ENCODE measurements at places on chromosomes 11 and 22.

DNA sequence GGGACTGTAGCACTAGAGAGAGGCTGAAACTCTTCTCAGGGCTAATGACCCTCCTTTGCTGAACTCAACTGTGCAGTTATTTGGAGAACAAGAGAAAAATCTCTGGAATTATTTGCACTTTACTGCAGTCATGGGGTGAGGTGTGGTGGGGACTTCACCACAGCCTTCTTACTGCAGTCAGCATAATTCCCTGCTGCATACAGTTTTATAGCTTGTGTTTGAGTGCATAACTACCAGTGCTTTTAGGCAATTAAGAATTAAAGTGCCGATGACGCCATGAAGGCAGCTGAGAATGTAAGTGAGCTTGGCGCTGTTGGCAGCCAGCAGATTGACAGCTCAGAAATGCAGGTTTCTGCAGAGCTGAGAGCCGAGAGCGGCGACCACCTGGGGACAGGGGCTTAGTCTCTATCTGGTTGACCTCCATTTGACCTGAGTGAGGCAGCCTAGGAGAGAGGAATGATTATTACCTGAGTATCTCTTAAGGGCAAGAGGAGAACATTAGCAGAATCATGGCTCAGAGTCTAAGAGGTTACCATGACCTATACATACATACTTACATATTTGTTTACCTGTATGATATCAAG lies 830.0 kb downstream of the NTM start:
- no peak for DNase-seq

DNA sequence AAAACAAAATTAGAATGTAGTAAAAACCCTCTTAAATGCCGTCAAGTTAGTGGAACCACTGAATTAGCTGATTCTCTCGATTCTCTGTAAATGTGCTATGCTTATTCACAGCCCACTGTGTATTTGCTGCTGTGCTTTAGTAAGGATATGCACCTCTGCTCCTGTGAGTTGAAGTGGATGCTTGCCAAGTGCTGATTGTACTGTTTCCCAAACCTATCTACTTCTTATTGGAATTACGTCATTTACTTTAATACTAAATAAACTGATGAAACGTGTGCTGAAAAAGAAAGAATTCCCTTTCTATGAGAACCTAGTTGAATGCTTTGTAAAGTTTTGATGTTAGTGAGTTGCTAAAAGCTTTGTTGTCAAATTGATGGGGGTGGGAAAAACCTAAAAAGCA lies 158.4 kb downstream of the LRRC4C start:
- DNase-seq: no peak

GRCh38 chr22:28250036-28250695 lies 331.1 kb upstream of the PITPNB start:
- DNase-seq: no peak

GRCh38 chr22:32811788-32812545 lies 10.5 kb downstream of the TIMP3 start:
- DNase-seq: no peak

- no peak for DNase-seq
Observed at GRCh38 chr22:17824457-17824856, 50.2 kb upstream of the BID start.

DNA sequence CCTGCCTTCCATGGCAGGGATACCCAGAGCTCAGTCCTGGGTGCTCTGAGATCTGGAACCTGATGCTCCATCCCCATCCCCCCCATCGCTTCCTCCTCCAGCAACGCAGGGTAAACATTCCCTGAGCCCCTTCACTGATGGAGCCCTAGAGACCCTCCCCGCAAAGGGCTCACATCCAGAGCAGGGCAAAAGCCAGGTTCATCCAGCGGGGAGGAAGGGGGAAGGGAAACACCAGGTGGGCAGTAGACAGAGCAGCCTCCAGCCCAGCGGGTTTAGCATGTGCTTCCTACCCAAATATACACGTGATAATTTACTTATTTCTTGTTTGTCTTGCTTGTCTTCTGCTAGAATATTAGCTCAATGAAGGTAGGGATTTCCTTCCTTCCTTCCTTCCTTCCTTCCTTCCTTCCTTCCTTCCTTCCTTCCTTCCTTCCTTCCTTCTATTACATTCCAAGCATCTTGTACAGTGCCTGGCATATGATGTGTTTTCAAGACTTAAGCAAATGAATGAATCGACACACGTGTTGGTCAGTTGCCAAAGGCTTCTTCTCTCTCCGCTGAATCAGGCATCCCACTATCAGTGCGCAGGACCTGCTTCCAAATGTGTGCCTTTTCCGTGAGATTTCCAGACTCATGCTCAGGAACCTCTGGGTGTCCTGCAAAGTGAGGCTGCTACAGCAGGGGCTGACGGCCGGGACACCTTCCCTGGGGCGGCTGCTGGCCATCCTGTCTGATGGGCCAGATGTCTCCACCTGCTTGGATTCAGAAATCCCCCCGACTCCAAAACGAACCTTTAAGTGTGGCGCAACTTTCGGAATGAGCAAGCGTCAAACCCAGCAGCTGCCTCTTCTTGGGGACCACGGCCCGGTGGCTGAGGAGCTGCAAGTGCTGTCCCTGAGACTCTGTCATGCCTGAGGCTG lies 955.1 kb downstream of the BRD1 start:
- DNase-seq: no peak

DNA sequence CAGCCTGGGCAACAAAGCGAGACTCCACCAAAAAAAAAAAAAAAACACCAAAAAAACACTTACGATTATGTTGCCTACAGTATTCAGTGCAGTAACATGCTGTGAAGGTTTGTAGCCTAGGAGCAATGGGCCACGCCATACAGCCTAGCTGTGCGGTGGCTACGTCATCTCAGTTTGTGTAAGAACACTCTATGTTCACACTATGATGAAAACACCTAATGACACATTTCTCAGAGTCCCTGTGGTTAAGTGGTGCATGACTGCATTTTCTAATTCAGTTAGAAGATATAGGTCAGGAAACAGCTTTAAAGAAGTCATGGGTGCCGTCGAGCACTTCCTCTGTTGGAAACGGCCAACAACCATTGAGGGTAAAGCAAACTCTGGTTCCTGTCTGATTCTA lies 75.7 kb upstream of the ANO1 start:
- no peak for DNase-seq

GRCh38 chr11:68970921-68971636 lies 9.7 kb downstream of the MRGPRD start:
- no peak for DNase-seq

DNA sequence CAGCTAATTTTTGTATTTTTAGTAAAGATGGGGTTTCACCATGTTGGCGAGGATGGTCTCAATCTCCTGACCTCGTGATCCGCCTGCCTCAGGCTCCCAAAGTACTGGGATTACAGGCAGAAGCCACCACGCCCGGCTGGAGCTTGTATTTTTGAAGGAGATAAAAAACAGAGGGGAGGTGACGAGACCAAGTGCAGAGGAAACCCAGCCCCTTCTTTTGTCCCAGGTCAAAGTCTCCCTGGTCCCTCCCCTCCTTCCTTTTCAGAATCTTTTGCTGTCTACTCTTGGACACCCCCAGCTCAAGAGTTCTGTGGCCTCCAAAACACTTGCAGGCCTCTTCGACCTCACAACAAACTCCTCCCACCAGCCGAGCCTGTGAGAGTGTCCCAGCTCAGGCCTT lies 12.2 kb upstream of the TMEM184B start:
- DNase-seq: no peak

GRCh38 chr11:2466869-2467694 lies 22.3 kb downstream of the KCNQ1 start:
- DNase-seq: no peak
